ENCODE measurements at places on chromosomes 6 and 20.

- no peak for DNase-seq
Measured at GRCh38 chr20:57265336-57265996, 975 bp downstream of the BMP7 start.

GRCh38 chr6:25439368-25439767 is 160.2 kb downstream of the CARMIL1 start:
- DNase-seq, result no peak

DNA sequence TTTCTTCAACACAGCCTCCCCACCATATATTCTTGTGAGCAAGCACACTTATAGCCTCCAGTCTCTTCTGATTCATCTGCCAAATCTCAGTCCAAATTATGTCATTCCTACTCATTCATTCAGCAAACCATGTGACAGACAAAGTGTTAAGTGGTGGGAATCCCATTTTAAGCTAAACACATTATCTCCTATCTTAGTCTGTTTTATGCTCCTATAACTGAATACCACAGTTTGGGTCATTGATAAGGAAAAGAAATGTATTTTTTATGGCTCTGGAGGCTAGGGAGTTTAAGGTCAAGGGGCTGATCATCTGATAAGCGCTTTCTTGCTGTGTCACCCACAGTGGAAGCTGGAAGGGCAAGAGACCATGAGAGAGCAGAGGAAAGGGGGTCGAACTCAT is 23.9 kb upstream of the SMIM13 start:
- DNase-seq, result no peak

- DNase-seq, result no peak
Measured at GRCh38 chr6:67535946-67536345, 1099.1 kb upstream of the ADGRB3 start.

DNA sequence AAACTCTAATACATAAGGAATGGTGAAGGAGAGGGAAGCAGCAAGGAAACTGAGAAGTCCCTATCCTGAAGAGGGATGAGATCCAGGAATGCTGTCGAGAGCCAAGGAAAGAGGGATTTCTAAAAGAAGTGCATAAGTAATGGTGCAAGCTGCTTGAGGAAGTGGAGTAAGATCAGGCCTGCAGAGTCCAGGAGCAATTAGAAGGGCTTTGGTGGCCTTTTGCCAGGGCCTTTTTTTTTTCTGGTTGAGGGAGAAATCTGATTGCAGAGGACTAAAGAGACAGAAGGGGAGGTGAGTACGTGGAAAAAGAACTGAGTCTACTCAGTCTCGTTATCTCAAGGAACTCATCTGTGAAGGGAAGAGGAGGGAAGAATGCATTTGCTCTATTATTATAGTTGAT is 396.2 kb downstream of the UTRN start:
- DNase-seq, result no peak

GRCh38 chr6:42166444-42167141 is 6.6 kb upstream of the GUCA1A start:
- peak; percentile 66 for DNase-seq

GRCh38 chr6:54700158-54700557 is 146.4 kb upstream of the FAM83B start:
- no peak for DNase-seq

DNA sequence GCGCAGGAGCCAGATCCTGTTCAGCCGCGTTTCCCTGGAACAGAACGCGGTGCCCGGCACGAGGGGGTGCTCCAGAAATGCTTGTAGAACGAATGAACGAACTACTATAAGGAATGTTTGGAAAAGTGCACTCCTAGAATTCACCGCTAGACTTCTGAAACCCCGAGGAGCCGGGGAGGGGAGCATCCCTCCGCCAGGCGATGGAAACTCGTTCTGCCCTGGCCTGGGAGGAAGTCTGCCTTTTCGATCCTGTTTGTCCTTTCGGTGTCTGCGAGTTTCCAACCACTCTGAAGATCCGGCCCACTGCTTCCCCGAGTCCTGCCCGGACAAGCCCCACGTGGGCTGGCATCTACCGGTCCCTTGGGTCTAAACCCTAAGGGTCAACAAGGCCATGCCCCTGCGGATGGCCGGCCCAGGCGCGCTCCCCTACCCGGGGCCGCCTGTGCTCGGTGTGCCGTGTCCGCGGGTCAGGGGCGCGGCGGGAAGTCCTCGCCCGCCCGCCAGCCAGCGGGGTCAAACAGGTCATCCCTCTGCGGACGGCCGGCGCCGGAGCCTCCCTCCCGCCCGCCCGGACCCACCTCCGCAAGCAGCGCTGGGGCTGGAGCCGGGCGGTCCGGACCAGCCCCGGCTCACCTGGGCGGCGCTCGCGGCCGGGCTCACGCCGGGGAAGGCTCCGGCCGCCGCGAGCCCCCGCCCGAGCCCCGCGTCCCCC is 526 bp downstream of the SULF2 start:
- no peak for DNase-seq

- DNase-seq, result no peak
Measured at GRCh38 chr6:169083508-169083874, 170.2 kb downstream of the THBS2 start.

DNA sequence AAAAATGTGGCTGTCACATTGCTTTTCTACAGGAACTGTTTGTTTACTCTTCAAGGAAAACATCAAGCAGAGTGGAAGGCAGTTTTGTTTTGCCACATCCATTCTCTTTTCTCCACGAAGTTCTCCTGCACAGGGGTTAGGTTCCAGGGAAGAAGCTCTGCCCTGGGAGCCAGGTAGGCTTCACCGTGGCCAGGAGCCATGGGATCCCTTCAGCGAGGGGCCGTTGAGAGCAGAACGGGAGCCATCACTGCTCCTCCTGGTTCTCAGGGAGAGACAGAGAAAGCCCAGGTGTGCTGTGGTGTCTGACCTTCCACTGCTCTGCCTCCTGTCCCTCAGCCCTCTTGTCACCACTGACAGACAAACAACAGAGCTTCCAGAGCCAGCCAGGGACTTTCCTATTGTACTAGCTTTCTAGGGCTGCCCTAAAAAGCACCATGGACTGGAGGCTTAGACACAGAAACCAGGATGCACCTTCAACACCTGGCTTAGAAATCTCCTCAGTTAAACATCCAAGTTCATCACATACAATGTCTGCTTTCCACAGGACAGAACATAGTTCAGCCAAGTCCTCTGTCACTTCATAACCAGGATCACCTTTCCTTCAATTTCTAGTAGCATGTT is 75.6 kb upstream of the SLC22A23 start:
- no peak for DNase-seq

DNA sequence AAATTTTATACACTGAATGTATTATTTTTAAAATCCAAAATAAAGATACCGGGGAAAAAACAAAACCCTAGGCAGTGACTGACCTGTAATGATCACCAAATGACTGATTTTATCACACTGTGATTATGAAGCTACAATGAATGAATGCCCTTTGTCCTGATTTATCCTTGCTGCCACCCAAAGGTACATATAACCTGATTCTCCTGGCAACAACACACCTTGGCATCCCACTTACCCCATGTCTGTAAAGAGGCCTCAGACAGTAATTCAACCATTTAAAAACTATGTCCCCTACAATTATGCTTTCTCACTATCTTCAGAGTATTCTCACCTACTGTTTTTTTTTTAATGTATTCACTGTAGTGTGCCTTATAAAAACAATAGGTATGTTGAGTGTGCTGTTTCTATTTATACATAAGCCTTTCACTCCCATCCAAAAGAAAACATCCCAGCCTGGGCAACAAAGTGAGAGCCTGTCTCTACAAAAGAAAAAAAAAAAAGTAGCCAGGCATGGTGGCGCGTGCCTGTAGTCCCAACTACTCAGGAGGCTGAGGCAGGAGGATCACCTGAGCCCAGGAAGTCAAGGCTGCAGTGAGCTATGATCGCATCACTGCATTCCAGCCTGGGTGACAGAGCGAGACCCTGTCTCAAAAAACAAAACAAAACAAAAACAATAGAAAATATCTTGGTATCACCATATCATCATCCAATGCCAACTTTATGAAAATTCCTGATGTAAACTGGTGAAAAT is 21.7 kb downstream of the B4GALT5 start:
- DNase-seq, result no peak

- DNase-seq, result no peak
Measured at GRCh38 chr6:113018351-113019151, 671.4 kb downstream of the RFPL4B start.

DNA sequence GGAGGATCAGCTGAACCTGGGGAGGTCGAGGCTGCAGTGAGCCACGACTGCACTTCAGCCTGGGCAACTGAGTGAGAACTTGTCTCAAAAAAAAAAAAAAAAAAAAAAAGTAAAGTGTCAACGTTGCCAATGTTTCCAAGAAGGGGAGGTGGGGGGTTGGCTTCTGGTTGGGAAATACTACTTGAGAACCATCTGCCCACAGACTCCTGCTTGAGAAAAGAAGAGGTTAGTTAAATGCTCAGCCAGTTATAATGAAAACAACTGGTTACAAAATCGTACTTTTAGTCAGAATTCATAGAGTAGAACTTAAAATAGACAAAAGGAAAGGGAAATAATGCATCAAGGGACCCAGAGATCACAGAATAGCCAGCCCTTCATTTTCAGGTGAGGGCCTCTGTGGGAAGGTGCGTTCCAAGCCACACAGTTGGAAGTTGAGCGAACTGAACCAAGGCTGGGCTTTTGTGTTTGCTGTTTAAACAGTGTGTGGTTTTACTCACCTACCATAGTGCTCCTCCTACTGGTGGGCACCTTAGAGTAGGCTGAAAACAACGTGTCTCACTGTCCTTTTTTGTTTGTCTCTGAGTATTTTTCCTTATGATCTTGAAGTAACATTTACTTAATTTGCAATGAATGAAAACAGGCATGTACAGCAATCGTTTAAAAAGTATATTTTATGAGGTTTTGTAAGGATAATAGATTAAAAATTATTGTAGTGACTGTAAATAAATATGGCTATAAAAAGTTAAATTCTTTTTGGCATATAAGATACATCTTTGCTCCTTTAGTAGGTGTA is 200.7 kb downstream of the BCAS1 start:
- peak; percentile 42 for DNase-seq

DNA sequence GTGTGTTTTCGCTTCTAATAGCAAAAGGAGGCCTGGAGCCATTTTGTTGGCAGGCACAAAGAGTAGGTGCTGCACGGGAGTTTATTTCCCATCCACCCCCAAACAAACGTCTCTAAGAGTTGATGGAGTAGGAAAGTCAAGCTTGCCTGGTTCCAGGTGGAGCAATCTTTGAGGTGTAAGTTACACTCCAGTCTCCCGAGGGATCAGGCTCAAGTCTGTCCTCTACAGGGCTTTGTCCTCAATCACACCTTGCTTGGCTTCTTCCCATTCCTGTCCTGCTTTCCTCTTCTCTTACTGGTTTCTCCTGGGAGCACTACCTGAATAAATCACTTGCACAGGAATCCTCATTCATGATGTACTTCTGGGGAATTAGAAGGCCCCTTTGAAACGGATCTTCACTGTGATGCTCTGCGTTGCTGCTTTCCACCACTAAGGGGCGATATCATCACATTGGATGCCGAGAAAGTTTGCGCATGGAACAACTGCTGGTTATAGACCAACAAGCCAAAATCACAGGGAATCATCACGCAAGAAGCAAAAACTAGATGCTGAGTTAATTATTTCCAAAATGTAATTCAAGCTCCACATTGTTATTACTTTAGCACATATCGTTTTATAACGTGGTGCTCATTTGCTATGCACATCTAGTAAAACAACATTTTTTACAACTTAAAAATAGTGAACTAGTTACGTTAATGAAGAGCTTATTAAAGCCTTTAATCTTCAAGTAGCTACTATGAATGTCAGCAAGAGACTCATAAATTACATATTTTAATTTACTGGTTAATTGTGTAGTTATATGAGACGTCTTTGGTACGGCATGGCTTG is 156.8 kb downstream of the DNAH8 start:
- DNase-seq, result peak; percentile 29

DNA sequence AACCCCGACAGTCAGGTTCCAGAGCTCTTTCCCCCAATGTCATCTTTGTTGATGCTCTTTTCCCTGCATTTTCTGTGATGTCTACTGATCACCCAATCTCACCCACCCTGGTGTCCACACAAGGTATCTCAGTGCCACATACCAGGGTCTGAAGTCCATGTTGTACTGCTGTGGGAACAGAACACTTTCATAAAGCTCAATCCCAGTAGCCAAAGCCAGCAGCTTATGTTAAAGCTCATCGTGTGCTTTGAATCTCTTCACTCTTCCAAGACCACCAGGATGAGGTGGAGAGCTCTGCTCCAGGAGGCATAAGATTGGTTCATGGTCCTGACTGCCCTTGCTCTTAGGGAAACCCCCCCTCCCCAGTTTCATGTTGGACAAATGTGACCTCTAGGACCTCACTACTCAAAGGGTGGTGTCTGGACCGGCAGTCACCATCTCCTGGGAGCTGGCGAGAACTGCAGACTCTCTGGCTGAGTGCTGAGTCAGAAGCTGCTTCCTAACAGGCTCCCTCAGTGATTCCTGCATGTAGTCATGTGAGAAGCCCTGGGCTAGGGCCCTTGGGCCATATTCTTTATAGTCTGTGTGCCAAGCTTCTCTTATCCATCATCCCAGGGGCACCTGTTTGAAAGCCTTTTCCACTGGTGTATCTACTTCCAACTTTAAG is 13.4 kb upstream of the CPNE5 start:
- DNase-seq, result no peak

- DNase-seq, result peak; percentile 16
Measured at GRCh38 chr6:137224799-137225198, 5.6 kb upstream of the IFNGR1 start.

DNA sequence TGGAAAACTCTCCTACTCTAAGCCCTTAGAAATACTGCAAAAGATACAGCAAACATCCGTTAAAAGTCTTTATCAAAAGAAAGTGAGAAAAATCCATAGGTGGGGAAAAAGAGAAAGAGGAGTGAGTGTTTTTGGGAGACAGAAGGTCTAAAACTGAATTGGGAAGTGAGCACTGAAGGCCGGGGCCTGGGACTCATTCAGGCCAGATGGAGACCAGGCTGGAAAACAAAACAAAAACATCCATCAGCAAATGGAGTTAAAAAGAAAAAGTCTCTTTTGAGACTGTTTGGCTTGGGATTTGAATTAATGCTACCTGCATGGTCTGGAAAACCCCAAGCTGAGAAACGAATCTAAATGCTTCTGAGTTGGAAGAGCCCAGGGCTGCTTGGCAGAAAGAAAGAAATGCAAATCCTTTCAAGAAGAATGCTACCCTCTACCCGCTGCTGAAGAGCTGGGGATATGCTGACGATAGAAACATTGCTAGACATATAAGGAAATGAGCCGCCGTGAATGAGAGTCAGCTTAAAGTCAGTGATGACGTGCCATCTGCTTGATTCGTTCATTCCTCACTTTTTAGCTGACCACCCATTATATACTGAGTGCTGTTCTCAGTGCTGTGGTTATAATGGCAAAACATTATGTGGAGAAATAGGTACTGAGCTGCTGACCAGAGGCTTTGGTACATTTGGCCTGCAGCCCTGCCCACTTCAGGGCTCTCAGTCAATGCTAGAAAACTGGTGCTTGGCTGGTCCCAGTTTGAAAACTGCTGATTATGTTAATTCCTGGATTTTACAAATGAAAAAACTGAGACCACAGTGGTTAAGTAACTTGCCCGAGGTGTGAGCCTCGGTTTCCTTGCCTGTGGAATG is 28.0 kb upstream of the TULP4 start:
- DNase-seq, result peak; percentile 23

GRCh38 chr20:38190166-38190565 is 25.1 kb upstream of the TGM2 start:
- no peak for DNase-seq

- no peak for DNase-seq
Measured at GRCh38 chr6:87669051-87669450, 33.0 kb downstream of the AKIRIN2 start.

Data from T-helper 1 cell (primary cell).